M059J (cell line): ENCODE measurements at places on chromosomes 5 and 9.

DNA sequence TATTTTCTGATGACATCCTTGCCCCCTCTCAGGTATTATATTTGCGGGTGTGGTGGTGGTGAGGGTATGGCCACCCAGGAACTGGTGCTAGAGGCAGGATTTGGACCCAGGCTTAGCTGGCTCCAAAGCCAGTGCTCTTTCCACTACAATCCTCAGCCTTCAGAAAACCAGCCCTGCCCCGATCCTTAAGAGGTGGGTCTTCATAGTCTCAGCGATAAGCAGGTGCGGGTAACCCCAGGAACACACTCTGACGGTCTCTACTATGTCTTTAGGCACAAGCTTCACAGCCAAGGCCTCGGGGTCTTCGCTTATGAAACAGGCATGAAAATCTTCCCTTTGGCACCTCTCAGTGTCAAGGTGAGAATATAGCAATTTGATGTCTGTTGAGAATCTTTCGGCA lies 169.3 kb downstream of the FGF18 start:
- no peak for DNase-seq

GRCh38 chr9:71748280-71748743 lies 20.0 kb downstream of the CEMIP2 start:
- peak; percentile 74 for DNase-seq

GRCh38 chr5:177410575-177410974 lies 1.2 kb upstream of the F12 start:
- DNase-seq, result no peak

DNA sequence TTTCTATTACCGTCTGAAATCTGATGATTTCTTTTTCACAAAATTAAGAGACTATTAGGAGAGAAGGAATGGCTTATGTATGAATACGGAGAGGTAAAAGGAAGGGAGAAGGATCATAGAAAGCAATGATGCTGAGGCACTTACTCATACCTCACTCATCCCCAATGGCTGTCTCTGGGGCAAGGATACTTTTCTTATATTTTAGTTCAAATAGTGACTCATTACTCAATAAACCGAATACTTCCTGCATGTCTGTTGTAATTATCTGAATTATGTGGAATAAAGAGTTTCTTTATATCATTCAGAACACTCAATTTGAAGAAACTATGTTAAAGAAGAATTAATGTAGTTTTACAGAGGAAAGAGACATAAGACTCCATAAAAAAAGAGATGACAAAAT lies 284.5 kb upstream of the NUDT12 start:
- peak; percentile 58 for DNase-seq

- DNase-seq, result no peak
These were observed 246.6 kb upstream of the CCNG1 start for GRCh38 chr5:163190784-163191183.

GRCh38 chr9:113556877-113557593 lies 93.5 kb downstream of the RGS3 start:
- peak; percentile 32 for DNase-seq

GRCh38 chr5:143499480-143500114 lies 96.1 kb upstream of the NR3C1 start:
- no peak for DNase-seq

- peak; percentile 28 for DNase-seq
These were observed 253.2 kb downstream of the CDH18 start for GRCh38 chr5:19734776-19735175.
